ENCODE measurements at places on chromosomes 16 and 17.

GRCh38 chr17:8392674-8393469, 4.8 kb downstream of the RNF222 start:
- DNase-seq = no peak

DNA sequence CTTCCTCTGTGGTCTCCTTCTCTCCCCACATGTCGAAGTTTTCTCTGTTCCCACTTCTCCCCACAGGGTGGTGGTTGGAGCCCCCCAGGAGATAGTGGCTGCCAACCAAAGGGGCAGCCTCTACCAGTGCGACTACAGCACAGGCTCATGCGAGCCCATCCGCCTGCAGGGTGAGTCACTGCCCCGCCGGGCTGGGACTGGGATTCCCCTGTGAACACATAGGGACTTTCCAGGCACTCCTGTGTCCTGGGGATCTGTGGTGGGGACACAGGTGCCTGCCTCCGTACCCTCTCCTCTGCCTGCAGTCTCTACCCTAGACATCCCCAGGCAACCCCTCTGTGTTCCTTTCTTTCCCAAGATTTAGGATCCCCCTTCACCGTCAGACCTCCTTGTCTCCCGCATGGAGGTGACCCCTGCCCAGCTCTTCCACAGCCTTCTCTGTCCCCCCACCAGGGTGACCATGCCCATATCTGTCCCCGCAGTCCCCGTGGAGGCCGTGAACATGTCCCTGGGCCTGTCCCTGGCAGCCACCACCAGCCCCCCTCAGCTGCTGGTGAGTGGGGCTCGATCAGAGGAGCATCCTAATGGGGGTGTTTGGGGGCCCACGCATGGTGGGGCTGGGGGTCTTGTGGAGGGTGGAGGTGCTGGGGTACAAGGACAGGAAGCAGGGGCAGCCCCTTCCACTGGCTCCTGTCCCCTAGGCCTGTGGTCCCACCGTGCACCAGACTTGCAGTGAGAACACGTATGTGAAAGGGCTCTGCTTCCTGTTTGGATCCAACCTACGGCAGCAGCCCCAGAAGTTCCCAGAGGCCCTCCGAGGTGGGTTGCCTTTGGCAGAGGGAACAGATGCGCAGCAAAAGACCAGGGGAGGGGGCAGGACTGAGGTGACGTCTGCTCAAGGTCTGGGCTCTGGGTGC, 5.8 kb downstream of the ITGAM start:
- DNase-seq = no peak

- no peak for DNase-seq
These were observed 3.7 kb downstream of the CRISPLD2 start for GRCh38 chr16:84823484-84823883.

DNA sequence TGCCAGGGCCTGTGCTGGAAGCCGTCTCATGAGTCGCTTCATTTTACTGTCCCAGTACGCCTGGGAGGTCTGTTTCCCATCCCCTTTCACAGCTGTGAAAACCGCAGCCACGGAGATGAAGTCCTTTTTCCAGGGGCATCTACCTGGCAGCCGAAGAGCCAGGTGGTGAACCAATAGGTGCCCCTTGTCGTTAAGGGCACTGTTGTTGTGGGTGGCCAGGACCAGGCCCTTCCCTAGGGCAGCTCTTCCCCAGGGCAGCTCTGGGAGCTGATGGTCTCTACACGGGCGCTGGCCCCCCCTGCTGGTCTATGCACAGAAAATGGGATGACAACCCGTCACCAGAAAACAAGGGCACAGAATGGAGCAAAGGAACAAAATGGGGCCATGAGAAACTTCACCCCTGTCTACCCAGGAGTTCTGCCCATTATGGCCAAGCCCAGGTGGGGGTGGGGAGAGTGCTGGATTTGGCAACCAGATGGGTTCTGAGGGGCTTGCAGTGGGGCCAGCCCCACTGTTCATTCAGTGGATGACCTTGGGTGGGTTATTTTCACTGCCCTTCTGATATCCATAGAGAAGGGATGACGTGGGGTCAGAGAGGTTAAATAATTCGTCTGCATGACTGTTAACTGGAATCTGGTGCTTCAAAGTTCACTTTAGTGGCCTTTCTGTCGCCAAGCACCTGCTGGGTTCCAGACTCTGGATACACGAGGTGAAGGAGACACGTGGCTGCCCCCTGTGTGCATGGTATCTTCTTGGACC, 11.5 kb downstream of the RMI2 start:
- peak; percentile 85 for DNase-seq

DNA sequence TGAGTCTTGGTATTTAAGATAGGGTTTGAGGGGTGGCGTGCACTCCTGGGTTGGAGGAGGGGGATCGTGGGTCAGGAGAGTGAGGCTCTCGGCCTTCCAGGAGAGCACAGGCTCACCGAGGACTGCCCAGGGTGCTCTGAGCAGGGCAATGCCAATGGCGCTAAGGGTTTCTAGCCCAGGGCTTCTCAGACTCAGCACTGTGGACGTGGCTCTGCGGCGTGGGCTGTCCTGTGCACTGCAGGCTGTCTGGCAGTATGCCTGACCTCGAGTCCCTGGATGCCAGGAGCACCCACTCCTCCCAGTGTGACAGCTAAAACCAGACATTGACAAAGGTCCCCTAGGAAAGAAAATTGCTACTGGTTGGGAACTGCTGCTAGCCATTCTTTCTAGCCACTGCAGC, 37.2 kb upstream of the ENDOV start:
- no peak for DNase-seq

DNA sequence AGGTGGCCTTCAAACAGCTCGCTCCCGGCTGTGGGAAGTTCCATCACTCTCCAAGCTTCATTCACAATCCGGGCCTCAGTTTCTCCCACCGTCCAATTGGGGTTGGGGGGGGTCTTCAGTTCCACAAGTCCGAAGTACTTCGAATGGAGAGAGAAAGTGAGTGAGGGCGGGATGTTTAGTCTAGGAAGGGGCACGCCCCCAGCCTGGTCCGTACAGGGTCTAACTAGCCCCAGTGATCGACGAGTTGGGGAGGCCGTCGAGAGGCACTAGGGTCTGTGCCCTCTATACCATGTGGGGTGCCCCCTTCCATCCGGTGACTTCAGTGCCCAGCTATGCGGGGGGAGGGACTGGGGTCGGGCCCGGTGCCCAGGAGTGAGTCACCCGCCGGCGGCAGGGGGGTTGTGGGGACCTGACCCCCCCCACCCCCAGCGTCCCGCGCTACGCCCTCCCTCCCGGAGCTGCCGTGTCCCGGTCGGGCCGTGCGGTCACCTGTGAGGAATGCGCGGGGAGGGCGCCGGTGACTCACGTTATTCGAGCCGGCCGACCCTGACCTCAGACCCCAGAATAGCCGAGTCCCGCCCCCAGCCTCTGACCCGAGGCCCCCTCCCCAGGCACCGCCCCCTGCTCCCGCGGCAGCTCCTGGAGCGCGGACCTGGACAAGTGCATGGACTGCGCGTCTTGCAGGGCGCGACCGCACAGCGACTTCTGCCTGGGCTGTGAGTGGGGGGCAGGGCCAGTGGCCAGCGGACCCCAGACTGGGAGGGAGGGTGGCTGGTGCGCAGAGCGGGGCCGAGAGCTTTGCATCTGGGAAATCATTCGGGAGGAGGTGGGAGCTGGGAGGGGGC, 658 bp downstream of the TNFRSF12A start:
- peak; percentile 71 for DNase-seq

DNA sequence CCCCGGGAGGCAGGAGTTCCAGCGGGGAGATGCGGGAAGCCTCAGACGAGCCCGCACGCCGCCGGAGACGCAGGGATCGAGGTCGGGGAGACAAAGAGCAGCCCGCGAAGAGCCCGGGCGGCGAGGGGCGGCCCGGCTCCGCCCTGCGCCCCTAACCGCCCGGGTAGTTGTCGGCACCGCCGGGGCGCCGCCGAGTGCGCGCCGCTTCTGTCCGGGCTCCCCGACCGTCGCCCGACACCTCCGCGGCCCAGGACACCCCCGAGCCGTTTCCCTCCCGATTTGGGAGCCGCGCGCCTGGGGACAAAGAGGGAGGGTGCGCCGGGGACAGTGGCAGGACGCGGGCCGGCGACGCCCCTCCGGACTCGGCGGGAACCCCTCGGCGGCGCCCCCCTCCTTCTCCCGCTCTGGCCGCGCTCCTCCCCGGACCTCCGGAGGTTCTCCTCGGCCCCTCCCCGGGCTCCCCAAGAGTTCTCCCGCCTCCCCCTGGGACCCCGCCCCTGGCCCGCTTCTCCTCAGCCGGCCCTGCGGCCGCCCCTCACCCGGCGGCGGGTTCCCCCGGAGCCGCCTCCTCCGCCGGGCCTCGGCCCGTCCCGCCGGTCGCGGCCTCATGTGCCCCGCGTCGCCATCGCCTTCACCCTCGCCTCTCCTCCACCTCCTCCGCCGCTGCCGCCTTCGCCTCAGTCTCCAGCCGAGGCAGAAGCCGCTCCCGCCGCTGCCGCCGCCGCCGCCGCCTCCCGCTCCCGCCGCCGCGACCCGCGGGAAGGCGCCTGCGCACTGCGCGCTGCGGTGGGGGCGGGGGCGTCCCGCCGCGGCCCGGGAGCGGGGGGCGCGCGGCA, at the start of gene GJC1:
TSS of gene GJC1 (minus strand) at position 765 of the 836 bp plus-strand sequence. CDS start 24,470 bp downstream, outside the sequence.
- DNase-seq = no peak

DNA sequence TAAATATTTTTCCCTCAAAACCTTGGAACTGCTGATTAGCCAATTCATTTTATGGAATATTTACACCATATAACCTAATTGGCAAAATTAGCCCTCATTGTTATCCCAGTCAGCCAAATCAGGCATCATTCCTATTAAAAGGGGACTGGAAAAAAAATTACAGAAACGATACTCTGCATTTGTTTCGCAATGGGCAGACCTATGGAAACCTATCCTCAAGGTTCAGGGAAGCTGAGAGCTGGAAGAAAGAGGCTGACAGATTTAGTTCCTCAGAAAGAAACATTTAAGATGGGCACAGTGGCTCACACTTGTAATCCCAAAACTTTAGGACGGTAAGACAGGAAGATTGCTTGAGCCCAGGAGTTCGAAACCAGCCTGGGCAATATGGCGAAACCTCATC, 85.6 kb upstream of the RPH3AL start:
- DNase-seq = no peak

- DNase-seq = no peak
These were observed 118.2 kb upstream of the SMURF2 start for GRCh38 chr17:64780096-64781013.

DNA sequence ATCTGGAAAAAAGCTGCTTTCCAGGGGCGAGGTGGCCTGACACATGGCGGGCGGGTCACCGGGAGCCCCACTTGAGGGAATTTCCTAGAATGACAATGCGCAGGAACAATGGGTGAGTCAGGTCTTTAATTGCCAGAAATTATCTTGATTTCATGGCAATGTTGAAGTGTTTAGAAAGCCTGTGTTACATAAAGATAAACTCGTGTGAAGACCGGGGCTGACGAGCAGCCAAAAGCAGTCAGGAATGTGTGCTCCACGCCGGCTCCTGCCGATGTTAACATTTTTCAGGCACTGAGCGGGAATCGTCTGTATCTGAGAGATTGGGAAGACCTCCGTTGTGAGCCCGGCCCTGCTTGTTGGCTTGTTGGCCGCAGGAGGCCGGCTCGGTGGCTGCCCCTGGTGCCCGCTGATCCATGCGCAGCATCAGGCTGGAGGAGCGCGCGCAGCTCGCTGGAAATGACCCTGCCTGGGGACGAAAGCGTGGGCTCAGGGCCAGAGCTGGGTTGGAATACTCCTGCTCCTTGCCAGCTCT, 353.1 kb downstream of the FOXL1 start:
- no peak for DNase-seq

- peak; percentile 87 for DNase-seq
These were observed 81.0 kb downstream of the TMEM100 start for GRCh38 chr17:55641676-55642081.

- DNase-seq = no peak
These were observed 1.3 kb downstream of the MPP3 start for GRCh38 chr17:43831633-43832032.

- DNase-seq = no peak
These were observed 27.5 kb downstream of the ZCCHC14 start for GRCh38 chr16:87465306-87465705.

- no peak for DNase-seq
These were observed 7.2 kb upstream of the N4BP1 start for GRCh38 chr16:48617104-48617705.

DNA sequence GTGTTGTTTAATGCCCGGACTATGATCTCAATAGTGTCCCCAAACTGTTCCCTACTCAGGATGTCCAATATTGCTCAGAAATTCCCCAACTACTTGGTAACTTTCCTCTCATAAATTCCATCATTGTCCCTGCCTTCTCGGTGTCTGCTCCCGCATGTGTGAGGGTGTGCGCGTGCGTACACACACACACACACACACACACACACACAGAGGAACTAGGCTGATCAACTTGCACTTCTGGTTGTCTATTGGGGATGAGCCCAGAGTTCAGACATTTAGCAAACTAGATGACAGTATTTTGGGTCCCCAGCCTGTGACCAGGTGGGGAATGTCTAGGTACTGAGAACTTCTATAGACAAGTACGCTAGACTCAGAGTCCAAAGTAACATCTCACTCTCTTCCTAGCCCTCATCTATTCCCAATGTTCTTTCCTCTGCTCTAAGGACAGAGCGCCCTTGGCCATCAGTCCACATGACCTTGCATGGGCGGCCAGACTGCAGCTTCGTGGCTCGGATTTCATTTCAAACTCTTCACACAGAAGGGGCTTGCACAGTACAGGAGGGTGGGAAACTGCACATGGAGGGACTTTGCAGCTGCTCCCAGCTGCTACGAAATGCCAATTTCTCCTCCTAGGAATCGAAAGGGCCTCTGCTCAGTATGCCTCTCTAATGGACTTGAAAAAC, 5.3 kb downstream of the HS3ST3A1 start:
- DNase-seq = no peak

GRCh38 chr16:69942099-69942491, 9.0 kb upstream of the CLEC18A start:
- no peak for DNase-seq

- DNase-seq = no peak
These were observed 43.5 kb downstream of the SMPD3 start for GRCh38 chr16:68404736-68405345.

GRCh38 chr16:87712184-87712762, 53.5 kb downstream of the KLHDC4 start:
- no peak for DNase-seq

GRCh38 chr16:58176608-58177352, 21.1 kb downstream of the CSNK2A2 start:
- DNase-seq = no peak

DNA sequence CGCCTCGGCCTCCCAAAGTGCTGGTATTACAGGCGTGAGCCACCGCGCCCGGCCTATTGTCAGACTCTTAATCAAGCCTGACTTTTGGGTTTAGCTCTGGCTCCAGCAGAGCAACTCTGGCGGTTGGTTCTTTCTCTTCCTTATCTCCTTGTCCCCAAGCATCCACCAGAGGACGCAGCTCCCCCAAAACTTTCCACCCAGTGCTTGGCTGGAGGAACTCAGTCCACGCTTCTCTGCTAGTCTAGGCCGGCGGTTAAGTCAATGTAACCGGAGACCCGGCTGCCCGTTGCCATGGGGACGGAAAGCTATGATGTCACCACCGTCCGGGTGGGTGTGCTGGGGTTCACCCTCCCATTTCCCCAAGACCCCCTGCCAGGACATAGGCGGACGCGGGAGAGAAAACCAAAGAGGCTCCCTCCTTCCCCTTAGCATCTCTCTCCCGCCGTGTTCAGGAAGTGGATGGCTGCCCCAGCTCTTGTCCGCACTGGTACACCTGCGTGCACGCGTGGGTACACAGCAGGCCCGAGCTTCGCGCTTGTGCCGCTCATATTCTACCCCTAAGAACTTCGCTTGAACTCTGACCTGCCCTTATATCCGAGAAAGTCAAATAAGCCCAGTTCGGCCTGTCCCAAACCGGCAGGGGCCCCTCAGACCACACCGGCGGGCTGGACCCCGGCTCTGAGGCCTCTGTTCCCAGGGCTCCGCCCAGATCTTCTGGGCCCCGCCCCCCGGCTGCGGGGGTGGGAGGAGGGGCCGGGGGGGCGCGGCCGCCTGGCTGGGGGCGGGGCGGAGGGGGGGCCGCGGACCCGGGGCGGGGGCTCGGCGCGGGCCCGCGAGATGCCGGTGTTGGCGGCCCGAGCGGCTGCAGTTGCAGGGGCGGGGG, at the start of gene RND2:
TSS of gene RND2 (plus strand) at position 825 of the 883 bp plus-strand sequence. CDS start 117 bp downstream, outside the sequence.
- DNase-seq = peak; percentile 98

GRCh38 chr16:70646260-70647241, at the start of gene IL34:
TSS of gene IL34 (plus strand) at chr16:70646559. CDS start at chr16:70646948, 389 bp downstream.
- DNase-seq = peak; percentile 53

All from Karpas-422 (cell line).